Central memory CD4-positive, alpha-beta T cell (primary cell): ENCODE measurements at places on chromosomes 2 and 18.

DNA sequence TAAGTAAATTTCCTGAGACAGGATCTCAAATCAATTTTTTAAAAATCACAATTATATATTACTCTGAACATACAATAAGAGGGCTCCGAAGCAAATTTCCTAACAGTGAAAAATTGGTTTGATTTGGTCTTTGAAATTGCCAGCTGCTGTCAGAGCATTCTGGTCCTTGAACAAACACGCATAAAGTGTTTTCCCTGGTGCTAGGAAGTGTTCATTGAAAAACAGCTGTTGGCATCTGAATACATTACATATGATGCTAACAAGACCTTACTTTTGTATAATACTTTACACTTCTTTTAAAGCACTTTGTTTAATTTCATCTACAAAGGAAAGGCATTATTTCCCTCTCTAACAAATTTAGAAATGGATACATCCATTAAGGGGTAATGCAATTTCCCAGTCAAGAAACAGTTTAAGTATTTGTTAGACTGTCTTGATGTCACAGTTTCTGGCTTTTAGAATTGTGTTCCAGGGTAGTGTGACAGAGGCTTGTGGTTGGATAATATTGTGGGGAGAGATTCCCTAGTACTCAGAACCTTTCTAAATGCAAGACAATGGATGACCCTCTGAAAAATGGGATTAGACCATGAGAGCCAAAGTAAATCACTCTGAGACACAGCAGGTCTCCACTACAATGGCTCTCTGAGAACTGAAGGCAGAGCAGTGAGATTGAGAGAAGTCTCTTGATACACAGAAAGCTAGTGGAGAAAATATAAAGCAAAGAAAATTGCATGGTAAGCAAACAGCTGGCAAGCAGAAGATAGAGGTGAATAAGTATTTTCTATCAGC lies 299.0 kb downstream of the TRIB2 start:
- no peak for DNase-seq

DNA sequence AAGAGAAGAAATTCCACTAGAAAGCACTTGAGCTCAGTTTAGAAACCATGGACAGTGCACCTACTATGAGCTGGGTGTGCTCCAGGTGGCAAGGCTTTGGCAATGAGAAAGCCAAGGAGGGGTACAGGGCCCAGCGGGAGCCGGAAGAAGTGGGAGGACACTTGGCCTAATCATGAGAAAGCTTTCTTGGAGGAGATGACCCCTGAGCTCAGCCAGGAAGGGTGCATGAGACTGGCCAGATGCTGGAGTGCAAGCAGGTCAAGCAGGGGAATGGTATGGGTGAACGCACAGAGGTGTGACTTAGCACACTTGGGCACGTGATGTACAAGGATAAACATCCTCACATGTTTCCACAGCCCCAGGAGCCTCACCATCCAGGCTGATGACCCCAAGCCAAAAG lies 97.2 kb upstream of the GLI2 start:
- DNase-seq, result no peak

- no peak for DNase-seq
Observed at GRCh38 chr2:191941376-191941929, 94.6 kb upstream of the CAVIN2 start.

- no peak for DNase-seq
Observed at GRCh38 chr2:100104718-100105677, 37.4 kb downstream of the AFF3 start.

DNA sequence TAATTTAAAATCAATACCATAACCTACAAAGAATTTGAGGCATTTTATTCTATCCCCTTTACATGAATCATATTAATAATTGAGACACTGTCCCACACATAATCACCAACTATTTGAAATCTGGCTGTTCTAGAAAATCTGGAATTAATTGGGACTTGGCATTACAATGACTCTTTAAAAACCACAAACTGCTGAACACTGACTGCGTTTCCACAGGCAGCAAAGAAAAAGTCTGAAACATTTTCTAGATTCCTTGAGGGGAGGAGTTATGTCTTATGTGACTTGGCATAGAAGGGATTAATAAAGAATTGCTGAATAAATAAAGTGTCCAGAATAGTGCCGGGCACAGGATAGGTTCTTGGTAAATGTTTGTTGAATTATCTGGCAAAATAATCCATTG lies 61.4 kb downstream of the GPR39 start:
- no peak for DNase-seq
